ENCODE measurements at places on chromosomes 12 and 14.

GRCh38 chr14:55074662-55075061 is 23.2 kb downstream of the MAPK1IP1L start:
- DNase-seq: no peak

- no peak for DNase-seq
Measured at GRCh38 chr14:52129721-52130120, 60.9 kb upstream of the NID2 start.

DNA sequence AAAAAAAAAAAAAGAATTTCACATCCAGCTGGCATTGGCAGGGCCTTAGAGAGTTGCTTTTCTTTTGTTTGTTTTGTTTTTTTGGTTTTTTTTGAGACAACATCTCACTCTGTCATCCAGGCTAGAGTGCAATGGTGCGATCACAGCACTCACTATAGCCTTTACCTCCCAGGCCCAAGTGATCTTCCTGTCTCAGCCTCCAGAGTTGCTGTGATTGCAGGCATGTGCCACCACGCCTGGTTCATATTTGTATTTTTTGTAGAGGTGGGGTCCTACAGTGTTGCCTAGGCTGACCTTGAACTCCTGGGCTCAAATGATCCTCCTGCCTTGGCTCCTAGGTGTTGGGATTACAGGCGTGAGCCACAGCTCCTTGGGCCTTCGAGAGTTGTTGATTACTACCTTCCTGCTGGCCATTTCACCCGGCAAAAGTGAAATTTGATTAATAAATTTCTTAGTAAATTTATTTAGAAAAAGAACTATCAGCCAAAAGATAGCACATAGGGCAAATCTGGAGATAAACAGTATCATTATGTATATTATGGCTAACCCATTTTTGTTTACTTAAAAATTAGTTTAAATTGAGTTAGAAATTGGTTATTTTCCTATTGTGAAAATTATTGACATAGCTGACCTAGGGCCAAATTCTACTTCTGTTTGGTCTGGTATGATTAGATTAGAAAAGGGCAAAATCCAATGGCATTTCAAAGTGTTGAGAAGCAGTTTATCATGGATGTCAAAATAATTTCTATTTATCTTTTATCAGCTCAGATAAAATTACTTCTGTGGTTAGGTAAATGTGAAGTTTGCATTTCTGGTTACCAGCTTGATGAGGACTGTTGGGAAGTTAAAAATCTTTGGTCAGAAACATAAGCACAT is 12.6 kb downstream of the ACTR6 start:
- DNase-seq: no peak

DNA sequence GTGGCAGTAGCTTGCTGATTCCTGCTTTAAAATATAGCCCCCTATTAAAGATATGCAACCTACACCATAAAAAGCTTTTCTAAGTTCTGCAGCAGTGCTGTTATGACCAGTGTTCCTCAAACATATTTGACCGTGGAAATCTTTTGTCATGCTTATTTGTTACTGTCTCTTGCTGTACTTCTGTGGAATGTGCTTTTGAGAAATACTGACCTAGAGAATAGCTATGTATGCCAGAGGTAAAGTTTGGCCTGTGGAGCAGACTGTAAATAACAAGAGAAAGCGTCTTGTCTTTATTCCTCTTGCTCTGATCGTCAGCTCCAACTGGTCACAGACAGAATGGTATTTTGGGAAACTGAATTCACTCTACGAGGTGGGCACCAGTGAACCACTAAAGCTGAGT is 239.0 kb downstream of the FBXL14 start:
- DNase-seq: no peak

GRCh38 chr14:35944847-35945246 is 118.7 kb downstream of the BRMS1L start:
- peak; percentile 73 for DNase-seq

DNA sequence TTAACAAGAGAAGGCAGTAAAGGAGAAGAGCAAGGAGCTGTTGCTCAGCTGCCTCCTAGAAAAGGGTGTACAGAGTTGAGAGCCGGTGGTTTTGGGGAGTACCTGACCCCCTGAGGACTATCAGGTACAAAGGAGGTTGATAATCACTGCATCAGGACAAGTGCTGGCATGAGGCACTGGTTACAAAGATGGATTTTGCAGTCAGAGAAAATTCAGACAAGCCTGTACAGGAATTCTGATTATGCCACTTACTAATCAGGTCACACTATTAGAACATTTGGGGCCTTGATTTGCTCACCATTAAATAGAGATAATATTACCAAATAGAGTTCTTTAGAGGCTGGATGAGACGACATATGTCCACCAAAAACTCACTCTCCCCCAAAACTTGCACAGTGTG is 450.9 kb upstream of the TMPO start:
- DNase-seq: no peak

- no peak for DNase-seq
Measured at GRCh38 chr12:129466499-129466898, 437.3 kb downstream of the TMEM132D start.

GRCh38 chr12:24738441-24738840 is 210.5 kb downstream of the BCAT1 start:
- DNase-seq: no peak

DNA sequence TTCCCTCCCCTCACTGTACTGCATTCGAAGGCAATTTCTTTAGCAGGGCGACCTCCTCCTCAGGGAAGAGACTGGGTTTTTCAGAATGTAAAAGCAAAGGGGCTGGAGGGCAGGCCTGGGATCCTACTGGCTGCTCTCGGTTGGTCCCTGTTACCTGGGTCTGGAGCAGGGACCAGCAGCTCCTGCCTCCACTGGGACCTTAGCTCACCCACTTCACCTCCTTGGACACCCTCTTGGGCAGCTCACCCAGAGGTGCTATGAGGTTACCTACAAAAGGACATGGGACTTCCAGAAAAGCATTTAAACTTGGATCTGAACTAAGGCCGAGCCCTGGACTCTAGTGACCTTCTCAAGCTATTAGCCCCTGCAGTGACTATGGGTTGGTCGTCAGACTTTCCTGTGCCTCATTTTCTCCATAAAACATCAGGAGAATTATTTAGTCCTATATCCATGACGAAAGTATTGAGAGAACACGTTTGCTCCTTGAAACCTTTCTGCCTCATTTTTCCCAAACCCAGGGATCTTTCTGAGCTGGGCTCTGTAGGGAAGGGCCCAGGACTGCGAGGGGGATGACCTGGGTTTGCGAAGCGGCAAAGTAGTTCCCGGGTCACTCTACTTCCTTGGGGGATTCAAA is 65.0 kb downstream of the FBXL14 start:
- no peak for DNase-seq

GRCh38 chr12:44563486-44563885 is 312.6 kb downstream of the NELL2 start:
- DNase-seq: no peak

DNA sequence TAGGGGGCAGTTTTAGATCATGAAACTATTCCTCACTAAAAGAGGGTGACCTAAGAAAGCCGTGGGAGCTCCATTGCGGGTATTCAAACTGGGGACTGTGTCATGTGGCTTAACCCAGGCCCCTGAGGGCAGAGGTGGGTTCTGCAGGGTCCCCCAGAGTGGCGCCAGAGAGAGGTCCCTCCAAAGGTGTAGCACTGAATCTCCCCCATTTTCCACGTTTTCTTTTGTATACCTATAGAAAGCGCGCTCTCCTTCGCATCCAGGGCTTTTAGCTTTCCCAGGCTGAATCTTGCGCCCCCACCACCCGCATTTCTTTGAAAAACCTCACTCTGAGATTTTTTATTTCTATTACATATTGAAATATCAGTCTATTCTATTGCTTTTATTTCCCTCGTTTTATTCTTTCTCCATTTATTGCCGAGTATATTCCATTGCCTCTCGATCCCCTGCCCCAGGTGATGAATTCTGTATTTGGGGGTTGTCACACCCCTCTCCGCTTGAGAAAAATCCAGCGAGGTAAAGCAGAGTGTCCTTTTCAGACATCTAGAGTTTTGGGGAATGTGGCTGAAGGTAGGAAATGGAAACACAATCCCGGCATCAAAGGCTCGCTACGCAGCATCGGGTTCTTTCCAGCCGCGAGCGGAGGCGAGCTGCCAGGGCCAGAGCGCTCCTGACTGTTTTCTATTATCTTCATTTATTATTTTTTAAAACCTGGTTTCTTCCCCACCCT is 870 bp upstream of the HOXC13 start:
- DNase-seq: peak; percentile 17

DNA sequence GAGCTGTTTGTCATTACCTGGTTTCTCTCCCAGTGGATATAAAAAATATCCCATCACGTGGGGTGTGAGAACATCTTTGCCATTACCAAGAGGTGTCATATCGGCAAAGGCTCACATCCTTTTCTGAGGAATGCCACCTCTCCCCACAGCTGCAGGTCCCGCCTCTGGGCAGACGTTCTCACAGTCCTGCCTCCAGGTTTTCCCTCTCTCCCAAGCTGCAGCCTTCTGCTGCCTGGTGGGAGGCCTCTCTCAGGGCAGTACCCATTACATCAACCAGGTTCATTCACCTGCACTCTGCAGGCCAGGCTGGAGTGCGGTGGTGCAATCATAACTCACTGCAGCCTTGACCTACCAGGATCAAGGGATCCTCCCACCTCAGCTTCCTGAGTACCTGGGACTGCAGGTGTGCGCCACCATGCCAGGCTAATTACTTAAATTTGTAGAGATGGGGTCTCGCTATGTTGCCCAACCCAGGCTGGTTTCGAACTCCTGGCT is 15.0 kb upstream of the TMEM119 start:
- DNase-seq: peak; percentile 82

- DNase-seq: peak; percentile 84
Measured at GRCh38 chr14:61280526-61281185, 482 bp downstream of the TMEM30B start.

GRCh38 chr12:29309320-29309902 is 71.6 kb downstream of the ERGIC2 start:
- no peak for DNase-seq

DNA sequence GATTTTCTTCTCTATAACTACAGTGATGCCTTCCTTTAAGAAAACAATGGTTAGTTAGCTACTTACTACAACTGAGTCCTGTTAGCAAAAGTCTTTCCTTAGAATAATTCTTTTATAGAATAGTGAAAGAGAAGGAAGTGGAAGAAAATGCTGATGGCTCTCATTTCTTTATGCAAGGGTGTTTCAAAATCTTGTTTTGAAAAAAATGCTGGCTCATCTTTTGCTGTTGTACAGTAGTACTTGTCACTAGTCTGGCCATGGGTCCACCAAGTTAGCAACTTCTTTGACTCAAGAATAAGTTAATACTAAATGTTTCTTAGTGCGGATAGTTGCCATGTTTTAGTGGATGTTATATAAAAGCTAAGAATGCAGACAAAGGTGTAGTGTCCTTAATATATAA is 225.4 kb downstream of the PTPRO start:
- DNase-seq: no peak

DNA sequence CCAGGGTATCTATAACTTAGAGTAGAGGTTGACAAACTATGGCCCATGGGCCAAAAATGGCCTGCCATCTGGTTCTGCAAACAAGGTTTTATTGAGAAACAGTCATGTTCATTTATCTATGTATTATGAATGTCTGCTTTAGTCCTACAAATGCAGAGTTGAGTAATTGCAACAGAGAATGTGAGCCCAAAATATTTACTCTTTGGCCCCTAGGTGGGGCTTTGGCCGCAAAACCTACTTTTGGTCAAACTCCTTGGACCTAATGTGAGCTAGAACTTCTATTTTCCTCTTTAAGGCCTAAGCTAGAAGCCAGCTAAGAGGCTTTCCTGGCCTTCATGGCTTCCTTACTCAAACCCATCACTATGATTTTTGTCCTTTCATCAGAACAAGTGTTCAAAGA is 379.1 kb downstream of the NELL2 start:
- peak; percentile 42 for DNase-seq

DNA sequence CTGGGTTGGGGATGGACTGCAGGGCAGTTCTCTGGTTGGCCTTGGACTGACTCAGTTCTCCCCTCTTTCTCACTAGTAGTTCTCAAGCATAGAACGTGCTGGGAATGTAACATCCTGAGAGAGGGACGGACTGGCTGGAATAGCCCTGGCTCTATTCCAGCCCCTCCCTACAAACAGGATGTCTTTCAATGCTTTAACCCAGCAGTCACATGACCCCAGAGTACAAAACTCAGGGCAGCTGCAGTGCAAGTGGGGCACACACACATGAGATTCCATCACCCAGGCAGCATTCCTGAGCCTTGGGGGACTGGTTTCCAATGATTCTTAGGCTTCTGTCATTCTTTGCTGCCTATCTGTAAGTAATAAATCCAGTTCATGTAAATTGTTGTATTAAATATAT is 1.6 kb upstream of the ACOT6 start:
- DNase-seq: peak; percentile 28

GRCh38 chr14:85342858-85343607 is 186.9 kb upstream of the FLRT2 start:
- DNase-seq: no peak

GRCh38 chr14:68782091-68782981 is 10.5 kb downstream of the ZFP36L1 start:
- peak; percentile 49 for DNase-seq

- DNase-seq: peak; percentile 62
Measured at GRCh38 chr14:92877757-92878431, 45.1 kb upstream of the CHGA start.

DNA sequence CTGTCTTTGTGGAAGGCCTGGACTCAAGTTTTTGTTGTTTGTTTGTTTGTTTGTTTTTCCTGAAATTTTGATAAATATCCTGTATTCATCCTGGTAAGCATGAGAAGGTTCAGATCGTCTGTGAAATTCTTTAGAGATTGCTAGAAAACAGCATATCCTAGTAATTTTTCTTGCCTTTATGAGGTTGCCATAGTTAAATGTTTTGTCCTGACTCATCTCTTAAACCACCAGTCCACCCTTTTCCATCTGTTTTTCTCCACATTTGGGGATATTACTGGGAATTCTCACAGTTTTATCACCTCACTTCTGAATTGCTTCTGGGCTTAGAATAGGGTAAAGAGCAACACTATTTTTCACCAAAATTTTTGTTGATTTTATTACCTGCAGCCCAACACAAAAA is 248.3 kb downstream of the FBXL14 start:
- no peak for DNase-seq

- DNase-seq: no peak
Measured at GRCh38 chr12:113831016-113831415, 135.1 kb downstream of the RBM19 start.

DNA sequence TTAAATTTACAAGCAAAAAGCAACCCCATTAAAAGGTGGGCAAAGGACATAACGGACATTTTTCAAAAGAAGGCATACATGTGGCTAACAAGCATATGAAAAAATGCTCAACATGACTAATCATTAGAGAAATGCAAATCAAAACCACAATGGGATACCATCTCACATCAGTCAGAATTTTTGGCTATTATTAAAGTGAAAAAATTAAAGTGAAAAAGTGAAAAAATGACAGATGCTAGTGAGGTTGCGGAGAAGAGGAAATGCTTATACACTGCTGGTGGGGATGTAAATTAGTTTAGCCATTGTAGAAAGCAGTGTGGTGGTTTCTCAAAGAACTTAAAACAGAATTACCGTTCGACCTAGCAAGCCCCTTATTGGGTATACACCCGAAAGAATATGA is 7.9 kb downstream of the OTOGL start:
- no peak for DNase-seq
